Activated naive CD8-positive, alpha-beta T cell treated with anti-CD3 and anti-CD28 coated beads, Interleukin-2, amount 10 ng/mL, durations not matched to agents 7 days and 5 days (primary cell): ENCODE measurements at places on chromosomes 6 and 20.

GRCh38 chr6:43943099-43943766, 173.2 kb downstream of the VEGFA start:
- DNase-seq = no peak

DNA sequence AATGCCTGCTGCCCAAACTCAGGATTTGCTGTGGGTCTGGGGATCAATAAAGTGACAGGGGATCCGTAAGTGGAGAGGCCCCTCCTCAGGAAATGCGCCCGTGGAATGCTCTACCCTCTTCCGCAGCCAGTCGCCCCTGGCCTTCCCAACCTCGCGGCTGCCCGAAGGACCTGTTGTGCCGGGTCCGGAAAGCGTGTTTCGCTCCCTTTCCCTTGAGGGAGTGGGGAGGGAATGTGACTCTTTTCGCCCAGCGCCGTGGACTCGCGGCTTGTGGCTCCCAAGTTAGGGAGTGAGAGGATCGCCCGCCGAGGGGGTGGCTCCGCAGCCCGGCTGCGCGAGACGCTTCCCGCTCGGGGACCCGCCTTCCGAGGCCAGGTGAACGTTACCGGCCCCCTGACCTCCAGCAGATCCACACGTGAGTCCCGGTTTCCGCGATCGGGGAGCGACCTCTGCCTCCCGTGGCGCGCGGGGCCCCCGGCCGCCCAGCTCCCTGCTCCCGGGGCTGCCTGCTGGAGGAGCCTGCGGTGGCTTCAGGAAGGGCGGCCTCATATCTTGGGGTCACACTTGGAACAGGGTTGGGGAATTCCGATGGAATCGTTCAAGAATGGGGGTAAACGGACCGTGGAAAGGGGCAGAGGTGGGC, 666 bp downstream of the TPD52L1 start:
- peak; percentile 31 for DNase-seq

- no peak for DNase-seq
These were observed 15.7 kb upstream of the ENPP1 start for GRCh38 chr6:131792091-131792496.

GRCh38 chr20:50089787-50090177, 23.2 kb downstream of the UBE2V1 start:
- DNase-seq = no peak

GRCh38 chr20:22425344-22426295, 158.8 kb downstream of the FOXA2 start:
- no peak for DNase-seq

DNA sequence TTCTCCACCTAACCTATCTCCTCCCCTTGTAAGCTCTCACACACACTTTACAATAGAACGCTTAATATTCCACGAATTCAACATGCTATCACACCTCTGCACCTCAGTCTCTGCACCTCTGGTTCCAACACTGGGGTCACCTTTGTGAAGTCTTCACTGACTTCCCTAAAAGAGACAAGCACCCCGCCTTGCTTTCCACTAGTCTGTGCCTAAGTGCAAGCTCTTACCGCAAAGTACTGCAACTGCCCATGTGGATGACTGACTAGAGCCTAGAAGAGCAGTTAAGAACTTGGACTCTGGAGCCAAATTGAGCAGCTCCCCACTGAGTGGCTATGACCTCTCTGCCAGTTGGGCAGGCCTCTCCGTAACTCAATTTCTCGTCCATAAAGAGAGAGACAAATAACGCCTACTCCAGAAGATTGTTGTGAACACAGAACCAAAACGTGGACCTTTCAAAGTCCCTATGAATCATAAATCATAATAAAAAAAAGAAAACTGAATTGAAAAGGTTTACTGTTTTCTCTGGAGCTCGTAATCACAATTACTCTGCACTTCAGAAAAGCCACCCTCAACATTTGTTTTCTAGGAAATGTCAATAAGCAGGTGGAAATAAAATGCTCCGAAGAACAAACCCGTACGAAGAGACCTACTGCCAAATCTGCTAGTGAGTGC, 1.2 kb downstream of the IFNGR1 start:
- DNase-seq = no peak

DNA sequence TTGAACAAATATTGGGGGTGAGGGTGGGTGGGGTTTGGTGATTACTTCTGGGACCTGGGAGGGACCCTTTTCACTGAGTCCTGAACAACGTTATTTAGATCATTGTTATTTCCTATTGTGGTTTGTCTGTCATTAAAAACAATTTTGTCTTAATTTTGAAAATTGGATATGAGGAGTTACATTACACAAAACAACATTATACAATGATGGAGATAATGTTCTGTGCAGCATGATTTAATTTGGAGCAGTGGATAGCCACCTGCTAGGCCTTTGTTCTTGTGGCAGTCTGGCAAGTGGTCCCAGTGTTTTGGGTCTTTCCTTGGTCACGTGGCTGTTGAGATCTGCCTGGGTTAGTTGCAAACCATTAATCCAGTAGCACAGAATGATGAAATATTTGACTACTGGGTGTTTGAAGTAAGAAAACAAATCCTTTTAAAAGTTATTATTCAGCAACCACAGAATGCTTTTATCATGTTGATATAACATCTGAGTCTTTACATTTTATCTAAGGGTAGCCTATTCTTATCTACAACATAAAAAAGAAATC, 172.8 kb downstream of the CDKAL1 start:
- DNase-seq = no peak

DNA sequence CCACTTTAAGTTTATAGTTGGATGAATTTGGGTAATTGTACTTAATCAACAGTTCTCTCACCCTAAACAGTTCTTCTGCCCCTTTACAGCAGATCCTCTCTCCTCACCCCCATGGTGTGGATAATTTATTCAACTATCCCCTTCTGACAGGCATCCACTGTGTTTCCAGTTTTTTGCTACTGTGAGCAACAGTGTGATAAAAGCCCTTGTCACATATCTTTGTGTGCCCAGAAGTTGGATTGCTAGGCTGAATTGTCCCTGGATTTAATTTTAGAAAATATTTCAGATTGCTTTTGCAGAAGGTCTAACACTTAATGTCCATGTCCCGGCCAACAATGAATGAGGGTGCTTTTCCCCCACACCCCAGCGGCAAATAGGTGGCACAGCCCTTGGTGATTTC, 30.5 kb upstream of the SCUBE3 start:
- no peak for DNase-seq

- DNase-seq = no peak
These were observed 603.7 kb downstream of the TENT5A start for GRCh38 chr6:81148751-81149150.

GRCh38 chr6:168133687-168134559, 54.9 kb upstream of the FRMD1 start:
- DNase-seq = no peak

- DNase-seq = no peak
These were observed at the start of gene CRISP2 for GRCh38 chr6:49713346-49713745. Gene CRISP2 (minus strand): TSS chr6:49713543. CDS start chr6:49709196, 4,347 bp downstream.

- DNase-seq = no peak
These were observed 54.6 kb downstream of the FARS2 start for GRCh38 chr6:5315881-5316280.

DNA sequence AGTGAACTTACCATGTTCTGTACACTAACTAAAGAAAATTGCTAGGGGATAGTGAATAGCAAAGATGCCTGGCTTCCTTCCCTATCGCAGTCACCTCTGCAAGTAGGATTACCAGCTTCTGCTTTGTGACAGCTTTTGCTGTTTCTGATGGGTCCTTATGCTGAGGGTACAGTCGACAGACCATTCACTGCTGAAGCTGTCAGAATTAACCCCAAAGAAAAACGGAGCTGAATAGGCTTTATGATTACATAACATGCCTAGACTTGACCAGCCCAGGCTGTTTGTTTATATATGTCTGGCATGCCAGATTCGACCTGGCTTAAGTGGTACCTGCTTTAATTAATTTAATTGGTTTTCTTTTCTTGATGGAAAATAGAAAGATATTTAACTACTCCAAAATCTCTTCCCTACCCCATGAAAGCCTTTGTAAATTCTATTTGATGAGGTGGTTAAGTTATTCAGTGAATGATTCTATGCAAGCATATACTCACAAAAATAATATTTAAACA, 21.7 kb upstream of the PRELID3B start:
- no peak for DNase-seq

- DNase-seq = no peak
These were observed 33.2 kb upstream of the PNISR start for GRCh38 chr6:99458319-99458718.

GRCh38 chr6:37861452-37861851, 41.9 kb downstream of the ZFAND3 start:
- no peak for DNase-seq

DNA sequence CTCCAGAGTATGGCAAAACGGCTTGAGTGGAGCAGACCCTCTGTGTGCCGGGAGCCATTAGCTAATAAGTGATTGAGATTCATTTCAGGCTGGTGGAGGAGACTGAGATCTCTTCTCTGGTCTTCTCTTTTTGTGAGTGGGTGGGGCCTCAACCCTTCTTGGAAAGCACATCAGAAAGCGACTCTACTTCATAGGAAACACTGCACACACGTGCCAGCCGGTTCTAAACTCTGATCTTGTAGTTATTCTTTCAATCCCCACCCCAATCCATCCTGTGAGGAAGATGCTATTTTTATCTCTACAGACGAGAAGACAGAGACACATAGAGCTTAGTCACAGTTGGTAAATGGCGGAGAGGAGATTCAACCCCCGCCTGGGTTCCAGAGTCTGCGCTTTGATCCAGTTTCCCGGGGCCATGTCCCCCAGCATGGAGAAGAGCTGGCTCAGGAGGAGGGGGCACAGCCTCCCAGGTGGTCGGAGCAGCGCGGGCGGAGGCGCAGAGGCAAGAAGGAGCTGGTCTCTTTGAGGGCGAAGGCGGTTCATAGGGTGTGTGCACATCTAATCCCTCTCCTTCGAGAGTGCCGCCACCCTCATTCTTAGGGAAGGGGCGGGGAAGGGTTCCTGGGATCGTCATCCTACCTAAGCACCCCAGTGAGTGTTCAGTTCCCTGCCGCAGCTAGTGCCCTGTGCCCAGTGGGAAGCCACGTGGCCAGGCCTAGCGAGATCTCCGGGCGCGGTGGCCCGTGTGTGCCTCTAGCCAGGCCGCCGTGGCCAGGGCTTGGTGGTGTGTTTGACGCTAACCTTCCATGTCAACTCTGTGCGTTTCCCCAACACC, 49.0 kb upstream of the TAGAP start:
- no peak for DNase-seq

GRCh38 chr6:144736763-144737162, 451.6 kb downstream of the UTRN start:
- no peak for DNase-seq

- no peak for DNase-seq
These were observed 9.9 kb downstream of the SMOC2 start for GRCh38 chr6:168450917-168451316.

- peak; percentile 26 for DNase-seq
These were observed 21.7 kb downstream of the COL20A1 start for GRCh38 chr20:63314566-63315239.

- DNase-seq = no peak
These were observed 24.5 kb downstream of the TOX2 start for GRCh38 chr20:43938932-43939761.

- DNase-seq = no peak
These were observed 111.9 kb upstream of the FOXQ1 start for GRCh38 chr6:1200081-1200408.

- DNase-seq = no peak
These were observed 148.4 kb downstream of the EYA2 start for GRCh38 chr20:47043086-47043485.

GRCh38 chr6:125808591-125808990, 17.8 kb downstream of the NCOA7 start:
- no peak for DNase-seq

DNA sequence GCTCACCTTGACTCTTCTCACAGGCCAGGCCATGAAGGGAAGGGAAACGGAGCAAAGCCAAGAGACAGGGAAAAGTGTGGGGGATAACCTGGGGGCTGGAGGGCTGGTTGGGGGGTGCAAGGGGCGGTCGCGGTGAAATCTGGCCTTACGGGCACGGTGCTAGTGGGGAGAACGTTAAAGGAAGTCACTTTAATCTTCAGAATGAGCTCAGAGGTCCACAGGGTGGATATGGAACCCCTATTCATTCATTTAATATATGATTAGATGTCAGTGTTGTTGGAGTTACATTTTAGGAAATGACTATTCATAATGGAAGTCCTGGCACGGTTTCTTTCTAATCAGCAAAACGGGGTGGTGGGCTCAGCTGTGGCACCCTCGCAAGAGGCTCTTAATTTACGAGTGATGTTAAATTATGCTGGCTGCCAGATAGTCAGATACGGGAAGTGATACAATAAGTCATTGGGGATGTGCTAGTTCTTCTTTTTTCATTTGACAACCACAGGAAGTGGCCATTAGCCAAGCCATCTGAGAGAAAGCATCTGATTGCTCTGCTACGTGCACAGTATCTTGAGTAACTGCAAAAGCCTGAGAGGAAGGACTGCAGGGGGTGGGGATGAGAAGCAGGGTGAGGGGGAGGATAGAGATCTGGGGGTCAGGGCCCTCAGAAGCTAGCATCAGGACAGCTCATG, 253.0 kb downstream of the QKI start:
- DNase-seq = no peak

DNA sequence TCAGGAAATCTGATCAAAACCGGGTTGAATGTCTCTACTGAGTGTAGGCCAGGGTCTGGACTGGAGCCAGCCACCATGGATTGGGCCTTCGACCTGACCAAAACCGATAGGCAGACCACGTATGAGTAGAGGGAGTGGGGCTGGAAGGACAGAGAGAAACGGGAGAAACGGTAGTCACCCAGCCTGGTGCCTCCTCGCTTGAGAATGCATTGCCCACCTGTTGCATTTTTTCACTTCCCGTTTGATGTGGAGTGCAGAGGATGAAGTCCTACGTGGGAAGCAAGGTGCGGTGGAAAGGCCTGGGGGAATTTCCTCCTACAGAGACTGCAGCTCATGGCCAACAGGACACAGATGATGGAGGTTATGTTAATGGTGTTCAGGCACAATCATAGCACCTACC, 53.9 kb upstream of the ECI2 start:
- no peak for DNase-seq

- no peak for DNase-seq
These were observed 92.9 kb downstream of the NFATC2 start for GRCh38 chr20:51449498-51450220.

GRCh38 chr6:134258849-134259306, 59.0 kb downstream of the SGK1 start:
- no peak for DNase-seq

- DNase-seq = peak; percentile 93
These were observed at the start of gene DNPH1 for GRCh38 chr6:43228951-43229802. Gene DNPH1 (minus strand): TSS chr6:43229481. CDS start chr6:43229456, 25 bp downstream.

- DNase-seq = no peak
These were observed 3.6 kb downstream of the DTNBP1 start for GRCh38 chr6:15659181-15659580.

DNA sequence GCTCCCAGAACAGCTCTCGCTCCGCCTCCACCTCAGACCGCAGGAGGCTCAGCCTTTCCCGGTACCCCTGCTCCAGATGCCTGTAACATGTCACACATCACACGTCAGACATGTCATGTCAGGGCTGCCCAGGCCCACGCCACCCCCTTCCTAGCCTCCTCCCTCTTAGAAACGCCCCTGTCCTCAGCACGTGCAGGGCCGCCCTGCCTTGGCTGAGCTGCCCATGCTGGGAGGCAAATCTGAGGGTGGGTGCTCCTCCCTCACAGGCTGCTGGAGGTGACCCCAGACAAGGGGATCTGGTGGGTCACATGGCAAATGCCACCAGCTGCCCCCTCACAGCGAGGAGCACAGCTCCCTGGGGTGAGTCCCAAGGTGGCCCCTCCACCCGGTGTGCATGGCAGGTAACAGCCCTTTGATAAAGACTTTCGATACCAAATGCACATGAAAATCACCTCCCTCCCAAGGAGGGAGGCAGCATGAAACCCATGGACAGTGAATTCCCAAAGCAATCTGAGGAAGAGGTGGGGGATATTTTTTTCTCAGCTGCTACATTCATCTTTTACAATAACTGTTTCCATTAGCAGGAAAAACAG, 84.1 kb downstream of the GINS1 start:
- no peak for DNase-seq
